ENCODE measurements at places on chromosomes 5 and 9.

DNA sequence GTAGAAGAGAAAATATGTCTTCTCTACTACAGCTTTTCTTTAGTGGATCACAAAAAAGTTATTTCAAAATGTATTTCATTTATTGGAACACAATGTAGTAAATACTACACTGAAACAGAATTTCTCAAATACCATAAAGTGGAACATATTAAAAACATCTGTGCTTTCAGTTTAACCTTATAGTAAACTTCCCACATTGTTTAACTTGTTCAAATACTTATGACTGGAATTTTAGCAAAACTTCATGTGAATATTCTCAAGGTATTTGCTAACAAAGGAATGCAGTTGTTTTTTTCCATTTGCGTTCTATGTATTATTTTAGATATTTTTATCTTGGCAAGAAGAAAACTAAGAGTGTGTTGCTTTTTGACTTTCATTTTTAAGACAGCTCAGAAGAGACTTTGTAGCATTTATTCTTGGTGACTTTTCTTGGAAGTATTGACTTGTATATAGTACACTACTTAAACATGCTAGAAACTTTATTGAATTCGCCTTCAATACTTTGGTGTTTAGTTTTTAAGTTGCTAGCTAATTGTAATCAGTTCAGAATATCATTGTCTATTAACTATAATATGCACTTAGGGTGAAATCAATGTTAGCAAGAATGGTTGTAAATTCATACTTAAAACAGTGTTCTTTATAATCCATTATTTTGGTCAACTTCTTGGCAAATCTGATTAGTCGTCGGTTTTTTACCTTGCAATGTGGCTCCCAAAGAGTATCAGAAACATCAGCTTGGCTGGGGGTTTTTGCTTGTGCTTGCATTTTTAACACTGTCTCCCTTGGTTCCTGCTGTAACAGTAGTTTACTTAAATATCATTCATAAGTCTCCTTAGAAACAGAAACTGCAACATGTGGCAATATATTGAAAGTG is 5.0 kb upstream of the RHOBTB3 start:
- peak; percentile 45 for DNase-seq

DNA sequence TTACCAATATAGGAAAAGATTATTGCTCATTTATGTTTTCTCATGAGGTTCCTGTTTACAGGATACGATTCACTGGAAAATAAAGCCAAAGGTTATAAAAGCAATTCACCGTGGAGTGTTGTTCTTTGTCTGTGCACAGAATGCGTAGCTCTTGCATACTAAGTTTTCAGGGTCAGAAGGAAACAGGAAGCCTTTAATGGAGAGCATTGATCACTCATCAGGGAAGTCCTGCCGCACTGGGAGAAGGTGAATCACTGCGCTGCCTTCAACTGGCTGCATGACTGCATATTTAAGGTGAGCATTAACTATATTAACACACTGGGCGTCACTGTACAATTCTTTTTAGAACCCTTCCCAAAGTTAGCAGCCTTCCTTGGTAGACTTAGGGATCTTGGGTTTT is 74.1 kb upstream of the SYK start:
- no peak for DNase-seq

DNA sequence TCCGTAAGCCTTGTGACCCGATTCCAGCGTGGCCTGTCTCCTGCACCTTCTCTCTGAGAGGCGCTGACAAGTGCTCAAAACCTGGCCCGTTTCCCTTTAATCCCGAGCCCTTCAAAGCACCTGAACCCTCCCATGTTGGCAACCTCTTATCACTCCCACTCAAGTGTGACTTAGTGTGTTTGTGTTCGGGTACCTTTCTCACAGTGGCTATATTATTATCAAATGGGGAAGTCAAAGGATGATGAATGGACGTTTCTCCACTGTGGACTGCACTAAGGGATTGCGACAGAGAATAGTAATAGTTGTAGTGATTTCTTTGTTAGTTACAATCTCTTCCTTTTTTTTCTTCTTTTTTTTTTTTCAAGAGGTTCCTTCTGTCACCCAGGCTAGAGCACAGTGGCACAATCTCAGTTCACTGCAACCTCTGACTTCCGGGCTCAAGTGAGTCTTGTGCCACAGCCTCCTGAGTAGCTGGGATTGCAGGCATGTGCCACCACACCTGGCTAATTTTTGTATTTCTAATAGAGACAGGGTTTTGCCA is 65.4 kb upstream of the TNFSF8 start:
- DNase-seq, result no peak

GRCh38 chr5:141957367-141957996 is 520 bp downstream of the PCDH12 start:
- no peak for DNase-seq

DNA sequence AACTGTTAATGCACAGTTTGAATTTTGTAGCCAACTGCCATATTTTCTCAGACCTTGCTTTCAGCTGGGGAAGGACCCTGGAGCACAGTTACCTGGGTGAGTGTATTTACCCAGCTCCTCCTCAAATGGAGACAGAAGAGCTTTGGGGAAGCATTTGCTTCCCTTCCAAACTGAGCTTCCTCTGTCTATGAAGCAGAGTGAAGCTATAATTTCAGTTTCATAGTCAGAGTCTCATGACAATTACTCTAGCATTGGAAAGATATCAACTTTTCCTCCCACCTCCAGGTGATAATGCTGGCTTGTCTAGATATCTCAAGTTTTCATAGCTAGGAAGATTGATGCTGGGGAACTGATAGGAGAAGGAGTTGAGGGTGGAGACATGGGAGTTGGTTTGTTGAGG is 406.4 kb upstream of the CLINT1 start:
- no peak for DNase-seq

DNA sequence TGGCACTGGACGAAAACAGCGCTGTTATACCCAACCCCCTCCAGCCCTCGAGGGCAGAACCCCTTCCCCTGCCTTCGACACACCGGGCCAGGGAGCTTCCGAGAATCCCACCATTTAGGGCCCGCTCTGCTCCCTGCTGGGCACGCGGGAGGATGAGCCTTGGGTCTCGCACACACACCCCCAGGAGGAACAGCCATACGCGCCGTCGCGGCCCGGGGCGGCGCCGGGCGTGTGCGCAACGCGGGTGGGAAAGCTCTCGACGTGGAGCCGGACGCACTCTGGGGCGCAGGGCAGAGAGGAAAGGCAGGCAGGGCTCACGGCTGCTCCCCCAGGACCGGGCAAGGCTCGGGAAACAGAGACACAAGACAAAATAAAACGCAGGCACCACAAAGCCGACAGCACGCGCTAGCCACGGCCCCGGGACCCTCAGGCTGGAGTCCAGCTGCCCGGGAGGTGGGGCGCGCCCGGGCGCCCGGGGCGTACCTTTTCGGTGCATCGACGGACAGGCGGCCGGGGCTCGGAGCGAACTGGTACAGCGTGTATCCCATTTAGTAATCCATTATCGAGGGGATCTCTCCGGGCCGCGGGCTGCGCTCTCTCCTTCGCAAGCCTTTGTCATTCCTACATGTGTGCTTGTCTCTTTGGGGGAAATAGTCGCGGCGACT is 789 bp downstream of the SEMA6A start:
- peak; percentile 35 for DNase-seq

DNA sequence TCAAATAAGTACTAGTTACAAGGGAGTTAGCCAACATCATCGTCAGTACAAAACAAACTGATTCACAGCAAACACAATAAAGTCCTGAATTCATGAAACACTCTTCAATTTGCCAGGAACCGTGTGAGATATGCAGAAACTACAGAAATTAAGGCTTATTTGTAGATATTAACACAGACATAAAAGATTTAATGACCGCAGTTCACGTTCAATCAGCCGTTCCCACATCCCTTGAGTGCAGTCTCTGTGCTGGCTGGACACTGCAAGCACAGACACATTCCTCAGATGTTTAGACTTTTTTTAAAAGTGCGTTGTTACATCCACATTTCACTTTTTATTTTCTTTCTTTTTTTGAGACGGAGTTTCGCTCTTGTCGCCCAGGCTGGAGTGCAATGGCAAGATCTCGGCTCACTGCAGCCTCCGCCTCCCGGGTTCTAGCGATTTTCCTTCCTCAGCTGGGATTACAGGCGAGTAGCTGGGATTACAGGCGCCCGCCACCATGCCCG is 566 bp upstream of the CEP78 start:
- DNase-seq, result peak; percentile 50

DNA sequence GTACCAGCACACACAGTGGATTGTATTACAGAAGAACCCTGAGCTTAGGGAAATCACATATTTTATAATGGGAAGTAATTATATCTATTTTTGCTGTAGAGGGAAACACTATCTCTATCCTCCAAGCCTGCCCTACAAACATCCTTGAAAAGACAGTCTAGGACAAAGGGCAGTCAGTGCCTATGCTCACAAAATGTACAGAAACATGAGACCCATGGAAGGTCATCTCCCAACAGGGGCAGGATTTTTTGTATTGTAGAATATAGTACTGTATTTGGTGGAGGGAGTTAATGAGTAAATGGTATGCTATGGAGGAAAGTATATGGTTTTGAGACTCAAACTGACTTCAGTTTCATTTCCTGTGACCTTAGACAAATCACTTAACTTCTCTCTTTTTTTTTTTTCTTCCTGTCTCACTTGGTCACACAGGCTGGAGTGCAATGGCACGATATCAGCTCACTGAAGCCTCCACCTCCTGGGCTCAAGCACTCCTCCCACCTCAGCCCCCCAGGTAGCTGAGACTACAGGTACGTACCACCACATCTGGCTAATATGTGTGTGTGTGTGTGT is 5.8 kb upstream of the RAB14 start:
- DNase-seq, result no peak

DNA sequence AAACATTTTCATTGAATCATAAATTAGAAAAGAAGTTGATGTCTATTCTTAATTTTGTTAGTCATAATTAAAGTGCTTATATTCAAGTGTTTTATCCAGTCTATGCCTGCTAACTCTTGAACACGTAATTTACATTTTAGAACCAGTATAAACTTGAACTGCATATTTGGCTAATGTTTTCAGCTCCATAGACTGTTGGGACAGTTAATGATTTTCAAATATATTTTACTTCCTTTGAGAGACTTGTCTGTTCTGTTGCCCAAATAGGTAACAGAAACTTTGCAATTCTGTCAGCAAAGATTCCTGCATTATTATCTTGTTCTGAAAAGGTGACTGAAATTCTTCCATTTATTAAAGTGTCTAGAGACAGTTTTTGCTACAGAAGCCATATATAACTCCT is 7.8 kb downstream of the ITGA2 start:
- no peak for DNase-seq

GRCh38 chr9:36102742-36103495 is 33.6 kb upstream of the GLIPR2 start:
- DNase-seq, result peak; percentile 65

DNA sequence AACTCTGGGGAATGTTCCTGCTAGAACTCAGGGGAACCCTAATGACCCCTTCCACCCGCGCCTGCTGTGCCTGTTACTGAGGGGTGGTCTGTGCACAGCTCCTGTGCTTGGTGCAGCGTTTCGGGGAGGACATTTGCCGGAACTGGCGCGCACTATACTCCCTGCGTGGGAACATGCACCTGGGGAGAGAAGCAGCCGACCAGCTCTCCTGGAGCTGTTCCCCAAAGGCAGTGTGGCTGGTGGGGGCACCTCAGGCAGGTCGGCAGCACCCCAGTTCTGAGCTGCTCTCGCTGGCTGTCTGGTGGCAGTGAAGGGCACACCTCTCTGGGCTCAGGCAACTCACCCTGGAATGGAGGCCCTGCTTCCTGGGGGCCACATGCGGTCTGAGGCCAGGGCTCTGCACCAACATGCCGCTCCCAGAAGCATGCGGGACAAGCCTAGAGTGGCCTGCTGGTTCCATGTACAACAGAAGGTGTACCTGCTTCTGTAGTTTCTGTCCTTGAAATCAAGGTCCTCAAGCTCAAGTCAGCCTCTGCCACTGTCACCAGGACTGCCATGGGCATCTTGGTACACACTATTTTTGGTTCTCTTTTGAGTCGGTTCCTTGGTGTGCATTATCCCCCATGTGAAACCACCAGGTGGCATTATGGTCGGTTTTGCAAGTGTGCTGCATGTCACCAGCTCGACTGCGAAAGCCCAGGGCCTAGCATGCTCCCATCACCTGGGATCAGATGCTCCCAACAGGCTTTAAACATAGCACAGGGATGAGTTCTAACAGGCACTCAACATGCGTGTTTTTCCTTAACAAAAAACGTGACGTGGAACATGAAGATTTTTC is 7.8 kb upstream of the MRNIP start:
- no peak for DNase-seq

GRCh38 chr9:99867536-99867935 is 38.9 kb upstream of the STX17 start:
- no peak for DNase-seq

DNA sequence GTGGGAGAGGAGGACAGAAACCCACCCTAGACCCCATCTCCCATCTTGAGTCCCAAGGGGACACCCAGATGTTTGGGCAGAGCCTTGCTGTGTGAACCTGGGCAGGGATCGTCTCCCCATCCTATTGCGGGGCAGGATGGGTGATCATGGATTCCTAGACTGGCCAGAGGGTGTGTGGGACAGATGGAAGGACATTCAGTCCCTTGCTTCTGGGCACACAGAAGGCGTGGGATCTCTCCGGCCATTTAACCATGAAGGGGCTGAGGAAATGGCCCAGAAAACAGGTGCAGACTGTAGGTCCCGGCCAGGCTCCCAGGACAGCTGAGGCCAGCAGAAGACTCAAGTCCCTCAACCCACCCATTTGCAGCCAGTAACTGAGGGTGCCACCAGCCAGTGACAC is 29.9 kb downstream of the PTGES start:
- DNase-seq, result no peak

GRCh38 chr9:134648701-134649530 is 7.3 kb downstream of the COL5A1 start:
- peak; percentile 59 for DNase-seq

GRCh38 chr5:139821806-139822552 is 26.4 kb downstream of the PSD2 start:
- no peak for DNase-seq

DNA sequence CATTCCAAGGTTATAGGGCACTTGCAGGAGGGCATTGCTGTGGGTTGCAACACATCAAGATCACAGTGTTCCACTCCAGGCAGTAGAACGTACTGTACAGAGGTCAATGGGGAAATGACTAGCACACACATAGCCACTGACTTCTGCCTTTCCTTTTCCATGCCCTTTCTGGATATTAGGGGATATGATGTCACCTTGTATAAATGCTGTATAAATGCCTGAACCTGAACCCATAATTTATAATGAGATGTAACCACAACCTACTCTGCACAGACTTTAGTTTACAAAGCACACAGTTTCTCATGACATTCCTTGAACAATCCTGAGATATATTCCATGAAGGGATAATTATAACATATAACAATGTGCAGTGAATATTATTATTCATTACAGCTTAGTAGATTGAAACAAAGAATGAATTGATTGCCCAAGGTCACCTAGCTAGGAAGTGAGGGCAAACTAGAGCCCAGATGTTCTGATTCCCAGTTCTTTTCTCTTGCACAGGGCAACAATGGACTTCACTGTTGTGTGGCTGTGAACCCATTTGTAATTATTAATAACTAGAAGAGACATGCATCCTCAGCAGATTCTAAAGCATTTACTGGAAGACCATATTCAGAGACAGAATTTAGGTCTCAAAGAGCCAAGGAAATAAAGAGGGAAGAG is 5.6 kb upstream of the ABLIM3 start:
- peak; percentile 78 for DNase-seq

DNA sequence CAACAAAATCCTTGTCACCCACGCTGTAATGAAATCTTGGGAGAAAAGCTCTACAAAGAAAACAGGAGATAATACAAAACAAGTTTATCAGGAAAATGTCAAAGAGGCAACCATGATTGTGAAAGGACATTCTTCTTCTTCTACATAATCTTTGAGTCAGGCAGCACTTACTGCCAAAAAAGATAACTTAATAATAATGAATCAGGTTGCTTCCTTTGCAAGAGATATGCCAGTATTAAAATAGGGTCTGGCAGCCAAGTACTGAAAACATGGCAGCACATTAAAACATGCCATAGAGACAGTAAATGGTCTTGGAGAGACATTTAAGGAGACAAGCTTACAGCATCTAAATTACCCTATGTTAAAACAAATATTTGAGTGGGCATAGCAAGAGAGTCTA is 1573.4 kb downstream of the EFNA5 start:
- DNase-seq, result no peak

Measured in astrocyte of the spinal cord (primary cell).